Heart left ventricle (tissue), 16 donors: ENCODE measurements at places on chromosomes 3 and 15.

GRCh38 chr3:17136136-17136721 is 251.5 kb downstream of the PLCL2 start:
- no peak for DNase-seq

GRCh38 chr15:75736256-75736655 is 23.6 kb upstream of the CSPG4 start:
- DNase-seq, result no peak

DNA sequence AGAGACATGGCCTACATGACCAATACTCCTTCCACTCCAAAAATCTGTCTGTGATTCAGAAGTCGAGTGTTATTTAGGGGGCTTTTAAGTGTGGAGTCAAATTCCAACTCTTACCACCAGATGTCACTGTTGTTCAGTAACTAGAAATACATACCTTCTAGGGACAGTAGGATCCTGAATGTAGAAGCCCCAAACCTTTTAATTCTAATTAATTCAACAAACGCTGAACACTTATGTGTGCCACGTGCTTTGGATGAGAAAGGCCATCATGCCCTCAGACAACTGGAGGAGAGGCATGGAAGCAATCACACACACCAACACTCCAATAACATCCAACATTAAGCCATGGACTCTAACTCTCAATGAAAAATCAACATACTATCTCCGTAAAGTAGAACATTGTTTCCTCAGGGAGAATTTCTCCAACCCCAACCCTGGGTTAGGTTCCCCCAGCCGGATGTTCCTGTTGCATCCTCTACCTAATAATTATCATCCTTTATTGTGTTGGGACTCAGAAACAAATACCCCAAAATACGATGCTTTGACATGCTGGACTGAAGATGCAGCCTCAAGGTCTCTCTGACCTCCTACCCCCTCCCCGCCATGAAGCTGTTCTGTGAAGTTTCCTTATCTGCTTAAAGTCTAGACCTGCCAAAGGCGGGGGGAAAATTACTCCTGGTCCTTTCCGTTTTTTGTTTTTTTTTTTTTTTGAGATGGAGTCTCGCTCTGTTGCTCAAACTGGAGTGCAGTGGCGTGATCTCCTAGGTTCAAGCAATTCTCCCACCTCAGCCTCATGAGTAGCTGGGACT is 8.0 kb upstream of the CCDC13 start:
- no peak for DNase-seq

DNA sequence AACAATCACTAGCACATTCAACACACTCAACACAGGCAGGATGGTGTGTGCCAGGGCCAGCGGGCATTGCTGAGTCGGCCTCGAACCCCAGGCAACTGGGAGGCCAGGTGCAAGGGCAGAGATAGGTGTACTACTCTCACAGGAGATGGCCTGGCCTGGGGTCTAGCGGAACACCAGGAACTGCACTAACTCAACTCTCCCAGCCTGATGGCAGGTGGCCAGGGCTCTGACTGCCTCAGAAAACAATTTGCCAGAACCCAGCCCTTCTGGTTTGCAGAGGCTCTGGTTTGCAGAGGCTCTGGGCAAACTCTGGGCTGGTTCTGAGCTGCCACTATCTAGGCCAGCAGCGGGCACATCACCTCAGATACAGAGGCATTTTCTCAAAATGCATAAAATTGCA is 229.2 kb upstream of the CHRNA7 start:
- DNase-seq, result peak; percentile 75

GRCh38 chr3:13818919-13819318 is 61.0 kb downstream of the WNT7A start:
- DNase-seq, result no peak

GRCh38 chr3:148697306-148698189 is at the start of gene AGTR1:
AGTR1 (plus strand) TSS chr3:148697903; CDS start chr3:148741036, 43,133 bp downstream.
- peak; percentile 54 for DNase-seq

DNA sequence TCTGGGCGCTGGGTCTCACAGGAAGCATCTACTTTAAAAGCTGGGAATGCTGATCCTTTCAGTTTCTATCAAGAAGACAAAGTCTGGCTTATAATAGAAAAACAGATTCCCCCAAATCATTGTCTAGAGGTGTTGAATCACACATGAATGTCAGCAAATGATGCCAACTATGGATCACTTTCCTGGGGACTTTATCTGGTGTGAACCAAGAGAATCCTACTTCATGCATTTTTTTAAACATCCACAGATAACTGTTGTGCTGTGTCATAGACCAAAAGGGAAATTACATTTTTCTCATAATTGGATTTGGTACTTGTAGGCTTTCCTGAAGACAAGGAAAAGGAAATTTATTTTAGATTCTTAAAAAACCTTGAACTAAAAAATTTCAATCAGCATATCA is 132.7 kb downstream of the CD47 start:
- no peak for DNase-seq

- DNase-seq, result no peak
These were observed 192.7 kb upstream of the FEZF2 start for GRCh38 chr3:62566022-62566557.

- no peak for DNase-seq
These were observed 153.6 kb downstream of the AKAP13 start for GRCh38 chr15:85534031-85534430.

DNA sequence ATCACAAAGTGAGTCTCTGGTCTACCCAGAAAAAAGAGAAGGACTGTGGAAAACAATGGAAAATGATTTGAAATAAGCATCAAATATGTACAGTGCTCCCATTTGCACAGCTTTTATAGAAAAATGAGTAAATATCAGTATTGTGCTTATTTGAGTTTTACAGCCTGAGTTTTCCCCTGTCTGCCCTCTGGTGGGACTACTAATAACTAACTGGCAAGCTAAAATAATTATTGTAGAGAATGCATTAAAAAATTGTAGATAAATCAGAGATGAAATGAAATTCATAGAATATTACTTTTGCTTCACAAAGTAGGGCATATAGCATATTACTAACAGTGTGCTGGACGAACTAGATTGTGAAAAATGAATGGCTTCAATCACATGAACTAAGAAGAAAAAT is 287.1 kb downstream of the NAALADL2 start:
- DNase-seq, result no peak

GRCh38 chr3:192090586-192090985 is 629.6 kb downstream of the PYDC2 start:
- no peak for DNase-seq

GRCh38 chr3:114892131-114892879 is 254.8 kb downstream of the ZBTB20 start:
- no peak for DNase-seq

- DNase-seq, result no peak
These were observed 90.6 kb upstream of the MYZAP start for GRCh38 chr15:57500979-57501576.

DNA sequence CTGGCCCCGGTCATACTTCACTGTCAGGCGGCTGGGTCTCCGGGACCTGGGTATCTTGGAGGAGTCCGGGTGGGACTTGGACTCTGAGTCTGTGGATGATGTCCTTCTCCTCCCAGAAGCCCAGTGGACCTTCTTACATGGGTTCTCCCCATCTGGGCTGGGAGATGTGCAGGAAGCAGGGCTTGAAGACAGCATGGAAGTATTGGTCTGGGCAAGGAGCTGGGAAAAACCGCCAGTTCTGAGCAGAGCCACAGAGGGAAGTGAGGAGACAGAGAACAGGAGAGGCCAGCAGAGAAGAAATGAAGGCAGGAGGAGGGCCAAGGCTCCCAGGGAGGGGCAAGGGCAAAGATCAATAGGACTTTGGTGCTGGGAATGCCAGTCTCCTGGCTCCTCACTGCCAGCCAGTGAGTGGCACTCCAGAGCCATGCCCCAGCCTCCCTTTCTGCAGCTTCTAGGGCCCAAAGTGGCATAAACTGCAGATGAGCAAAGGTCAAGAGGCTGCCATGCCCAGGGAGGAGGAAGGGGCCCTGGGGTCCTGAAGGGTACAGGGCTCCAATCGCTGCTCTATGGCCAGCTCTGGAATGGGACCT is at the start of gene PPP1R14D:
Gene PPP1R14D (minus strand): TSS at position 262 of the 590 bp plus-strand sequence. CDS start 67 bp downstream, at position 195.
- no peak for DNase-seq
